ENCODE measurements at places on chromosomes 13 and 19.
A peak's percentile ranks its signal among the peaks of the same experiment; 100 is the strongest.

- DNase-seq = no peak
Observed at GRCh38 chr19:16834747-16835146, 5.5 kb downstream of the SIN3B start.

DNA sequence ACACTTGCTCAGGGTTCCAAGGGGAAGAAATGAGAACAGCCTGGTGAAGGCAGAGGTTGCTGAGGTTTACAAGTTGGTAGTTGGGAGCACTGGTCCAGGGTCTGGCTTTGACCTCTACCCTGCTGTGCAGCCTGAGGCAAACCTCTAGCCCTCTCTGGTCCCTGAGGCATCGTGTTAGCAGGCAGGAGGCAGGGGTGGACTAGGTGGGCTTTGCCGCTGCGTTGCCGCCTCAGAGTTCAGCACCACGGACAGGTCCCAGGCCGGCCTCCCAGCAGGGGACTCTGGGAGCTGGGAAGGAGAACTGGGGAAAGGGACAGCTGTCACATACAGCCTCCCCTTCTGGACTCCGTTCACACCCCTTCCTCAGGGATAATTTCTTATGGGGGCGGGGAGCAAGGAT is 3.1 kb downstream of the NCAN start:
- peak; percentile 28 for DNase-seq

GRCh38 chr19:50658441-50659317 is 9.4 kb downstream of the C19orf81 start:
- peak; percentile 9 for DNase-seq

GRCh38 chr13:24244802-24245201 is 64.6 kb upstream of the C1QTNF9 start:
- DNase-seq = no peak

- DNase-seq = peak; percentile 42
Observed at GRCh38 chr13:25806264-25806974, 245.4 kb downstream of the SHISA2 start.

- DNase-seq = no peak
Observed at GRCh38 chr13:48574041-48574796, 41.3 kb upstream of the RCBTB2 start.
